ENCODE measurements at places on chromosomes 12 and 14.
A peak's percentile ranks its signal among the peaks of the same experiment; 100 is the strongest.

DNA sequence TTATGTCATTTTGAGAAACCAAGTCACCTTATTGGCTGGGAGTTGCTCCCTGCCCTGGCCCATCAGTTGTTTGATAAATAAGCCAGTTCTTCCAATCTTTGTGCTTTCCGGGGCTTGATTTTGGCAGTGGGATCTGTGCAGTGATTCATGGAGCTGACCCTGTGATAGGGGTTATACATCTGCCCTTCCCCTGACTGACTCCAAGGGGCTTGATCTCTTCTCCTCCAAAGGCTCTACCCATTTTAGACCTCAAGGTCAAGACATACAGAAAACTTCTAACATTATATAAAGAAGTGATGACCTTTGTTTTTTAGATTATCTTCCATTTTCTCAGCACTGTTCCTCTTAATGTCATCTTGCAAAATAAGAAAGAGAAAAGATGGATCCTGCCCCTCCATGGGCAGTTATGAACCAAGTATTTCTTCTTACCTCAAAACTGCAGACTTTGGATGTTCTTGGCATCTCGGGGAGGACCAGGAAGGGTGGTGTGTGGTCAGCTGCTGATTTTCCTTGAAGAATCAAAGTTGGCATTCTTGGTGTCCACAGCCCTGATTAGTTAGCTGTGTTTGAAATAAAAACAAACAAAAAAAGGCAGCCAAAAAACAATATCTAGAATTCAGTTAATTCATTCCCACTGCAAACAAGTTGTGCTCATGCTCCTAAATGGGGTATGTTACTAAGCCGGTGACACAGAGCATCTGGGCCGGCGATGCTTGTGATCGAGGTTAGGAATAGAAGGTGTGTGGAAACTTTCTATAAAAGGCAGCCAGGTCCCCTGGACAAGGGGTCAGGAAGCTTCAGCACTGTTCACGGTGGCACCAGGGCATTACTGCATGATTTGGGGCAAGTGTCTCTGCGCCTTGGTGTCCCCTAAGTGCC, 120.2 kb downstream of the SAMD4A start:
- no peak for DNase-seq

GRCh38 chr14:101077481-101078074, 174.1 kb upstream of the RTL1 start:
- no peak for DNase-seq

DNA sequence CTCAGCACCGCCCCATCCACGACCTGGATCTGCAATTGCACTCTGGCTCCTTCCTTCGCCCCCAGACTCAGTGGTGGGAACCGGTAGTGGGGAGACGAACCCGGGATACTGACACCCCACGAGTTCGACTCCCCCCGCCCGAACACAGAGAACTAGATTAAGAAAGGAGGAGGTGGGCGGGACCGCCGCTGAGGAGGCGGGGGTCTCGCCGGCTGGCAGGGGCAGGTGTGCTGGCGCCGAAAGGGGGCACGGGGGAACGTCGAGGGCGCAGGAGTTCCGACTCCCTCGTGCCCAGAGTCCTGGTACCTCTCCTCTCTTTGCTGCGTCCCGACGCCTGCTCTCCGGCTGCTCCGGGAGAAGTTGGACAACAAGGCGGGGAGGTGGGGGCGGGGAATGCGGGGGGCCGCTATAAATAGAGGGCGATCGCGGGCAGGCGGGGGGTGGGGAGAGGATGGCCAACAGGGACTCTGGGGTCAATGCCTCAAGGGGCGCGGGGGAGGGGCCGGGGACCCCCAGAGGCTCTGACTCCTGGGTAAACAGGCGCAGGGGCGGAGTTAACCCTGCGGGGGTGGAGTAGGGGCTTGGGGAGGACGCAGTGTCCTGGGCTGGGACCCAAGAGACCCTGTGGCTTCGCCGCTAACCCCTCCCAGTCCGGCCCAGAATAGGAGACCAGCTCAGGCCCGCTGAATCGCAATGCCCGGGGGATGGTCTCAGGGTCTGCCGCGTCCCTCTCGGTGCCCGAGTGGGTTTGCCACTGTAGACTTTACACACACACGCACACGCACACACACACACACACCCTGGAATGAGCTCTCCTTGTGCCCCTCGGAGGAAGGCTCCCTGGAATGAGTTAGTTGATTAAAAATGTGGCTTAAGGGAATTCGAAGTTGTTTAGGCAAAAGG, 761 bp upstream of the NDRG2 start:
- no peak for DNase-seq

- peak; percentile 57 for DNase-seq
These were observed 37.7 kb upstream of the TXNRD1 start for GRCh38 chr12:104177663-104178501.

GRCh38 chr12:57430931-57431566, at the start of gene R3HDM2:
Gene R3HDM2 (minus strand): TSS chr12:57431043. CDS start chr12:57310428, 120,615 bp downstream.
- DNase-seq: peak; percentile 97
